ENCODE measurements at places on chromosomes 11 and 22.

- DNase-seq: no peak
Observed at GRCh38 chr11:78399136-78399535, 18.5 kb downstream of the GAB2 start.

- no peak for DNase-seq
Observed at GRCh38 chr11:41714101-41714500, 254.6 kb upstream of the LRRC4C start.

DNA sequence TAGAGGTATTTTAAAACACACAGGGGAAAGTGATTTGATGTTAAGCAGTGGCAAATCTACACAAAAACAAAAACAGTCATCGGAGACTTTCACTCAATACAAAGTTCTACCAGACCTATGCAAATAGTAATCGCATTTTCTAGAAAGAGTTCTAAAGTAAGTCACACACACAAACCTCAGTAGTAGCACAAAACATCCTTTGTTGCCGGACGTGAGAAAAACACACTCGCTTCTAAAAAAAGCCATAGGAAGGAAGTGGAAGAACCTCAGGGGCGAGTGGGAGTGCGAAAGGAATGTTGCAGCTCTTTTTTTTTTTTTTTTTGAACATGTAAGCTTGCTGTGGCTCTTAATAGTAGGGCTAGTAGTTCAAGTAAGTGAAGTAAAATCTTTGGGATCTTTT is 88.9 kb downstream of the MAML2 start:
- DNase-seq: peak; percentile 53

- no peak for DNase-seq
Observed at GRCh38 chr11:34175284-34176019, 70.0 kb downstream of the NAT10 start.

- no peak for DNase-seq
Observed at GRCh38 chr11:10856689-10857458, 979 bp downstream of the ZBED5 start.

- DNase-seq: no peak
Observed at GRCh38 chr11:129611661-129612446, 203.8 kb upstream of the TMEM45B start.

DNA sequence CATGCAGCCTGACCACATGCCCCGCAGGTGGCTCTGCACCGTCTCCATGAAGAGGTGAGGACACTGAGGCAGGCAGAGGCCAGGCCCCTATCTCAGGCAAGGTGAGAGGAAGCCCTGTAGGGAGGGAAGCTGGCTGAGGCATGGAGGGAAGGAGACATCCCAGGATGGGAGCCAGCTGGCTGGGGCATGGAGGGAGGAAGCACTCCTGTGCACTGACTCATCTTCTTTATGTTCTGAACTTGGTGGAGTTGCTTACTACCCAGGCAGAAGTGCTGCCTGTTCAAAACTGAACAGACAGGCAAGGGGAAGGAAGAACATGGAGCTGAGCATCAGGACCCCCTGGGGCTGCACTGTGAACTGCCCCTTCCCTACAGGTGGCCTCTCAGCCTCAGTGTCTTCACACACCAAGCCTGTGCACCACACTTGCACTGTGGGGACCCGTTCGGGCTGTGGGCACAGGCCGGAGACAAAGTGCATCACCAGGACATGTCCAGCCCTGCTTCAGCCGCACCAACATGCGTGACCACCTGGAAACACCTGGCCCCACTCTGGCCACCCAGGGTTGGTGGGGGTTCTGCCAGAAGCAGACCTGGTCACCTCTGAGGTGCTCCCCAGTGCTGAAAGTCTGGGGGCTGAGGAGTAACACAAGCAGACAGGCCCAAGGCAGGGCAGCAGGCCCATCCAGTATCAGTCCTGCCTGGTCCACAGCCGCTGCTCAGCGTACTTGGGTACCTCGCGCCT is 55.5 kb downstream of the DGCR2 start:
- DNase-seq: no peak

- DNase-seq: no peak
Observed at GRCh38 chr11:13965337-13965736, 2.8 kb downstream of the SPON1 start.

DNA sequence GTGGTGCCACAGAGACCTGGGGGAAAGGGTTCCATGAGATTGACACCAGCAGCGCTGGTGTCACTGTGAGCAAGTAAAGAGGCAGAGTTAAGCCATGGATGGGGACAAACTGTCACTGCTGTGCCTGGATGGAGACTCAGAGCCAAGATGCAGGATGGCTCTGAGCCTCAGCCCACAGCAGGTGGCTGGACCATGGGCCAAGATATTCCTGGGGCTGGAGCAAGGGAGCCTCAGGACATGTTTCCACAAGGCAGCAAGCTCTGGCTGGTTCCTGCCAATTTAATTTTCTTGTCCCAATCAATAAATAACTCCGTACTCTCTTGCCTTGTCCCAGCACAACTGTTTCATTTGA is 23.0 kb downstream of the MYO18B start:
- no peak for DNase-seq

GRCh38 chr11:86535773-86536172 is 136.6 kb downstream of the ME3 start:
- DNase-seq: no peak

DNA sequence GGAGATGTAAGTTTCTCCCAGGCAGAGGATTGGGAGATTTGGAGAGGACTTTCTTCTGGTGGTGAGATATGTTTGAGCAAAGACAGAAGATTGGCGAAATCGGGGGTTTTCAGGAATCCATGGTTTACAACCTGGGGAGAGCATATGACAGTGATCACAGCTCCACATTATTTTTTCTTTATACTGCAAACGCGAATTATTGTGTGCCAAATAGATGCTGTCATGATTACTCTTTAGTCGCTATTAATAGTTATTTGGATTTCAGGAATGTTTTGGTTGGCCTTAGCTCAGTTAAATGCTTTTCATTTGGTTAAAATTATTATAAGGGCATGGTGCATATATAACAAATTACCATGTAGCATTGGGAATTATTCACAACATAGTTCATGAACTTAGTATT is 15.2 kb downstream of the ATXN10 start:
- no peak for DNase-seq

DNA sequence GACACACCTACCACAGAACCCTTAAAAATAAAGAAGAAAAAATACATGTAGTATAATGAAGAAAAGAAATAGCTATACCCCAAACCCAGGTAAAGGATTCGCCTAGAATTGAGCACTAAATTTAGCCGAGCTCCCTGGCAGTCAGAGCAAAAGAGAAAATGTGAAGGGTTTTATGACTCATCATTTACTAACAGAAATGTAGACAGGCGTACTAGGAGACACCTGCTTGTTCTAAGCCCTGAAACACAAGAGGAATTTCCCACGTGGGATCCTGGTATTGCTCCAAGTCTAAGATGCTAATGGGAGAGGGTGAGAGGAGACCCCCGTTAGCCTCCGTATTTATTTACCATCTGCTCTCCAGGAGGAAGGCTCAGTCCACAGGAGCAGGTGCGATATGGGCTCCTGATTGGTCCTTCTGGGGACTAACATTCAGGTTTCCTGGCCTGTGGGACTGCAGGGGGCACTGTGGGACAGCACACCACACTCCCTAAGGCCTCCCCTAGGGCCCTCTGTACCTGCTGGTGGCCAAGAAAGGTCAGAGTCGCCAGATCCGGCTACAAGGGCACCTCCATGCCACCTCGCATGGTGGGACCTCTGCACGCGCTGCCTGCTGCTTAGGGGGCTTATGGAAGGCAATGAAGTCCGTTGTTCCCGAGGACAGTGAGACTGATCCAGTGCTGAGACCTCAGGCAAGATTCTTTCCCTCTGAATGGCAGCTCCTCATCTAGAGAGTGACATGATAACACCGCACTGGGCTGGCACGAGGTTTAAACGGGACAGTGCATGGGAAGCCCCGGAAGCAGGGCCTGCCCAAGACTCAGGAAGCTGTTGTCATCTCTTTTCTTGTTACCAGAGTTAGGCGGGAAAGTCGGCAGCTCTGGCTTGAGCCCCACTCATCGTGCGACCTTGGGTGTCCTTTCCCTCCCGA is 25.8 kb downstream of the KCNC1 start:
- no peak for DNase-seq

DNA sequence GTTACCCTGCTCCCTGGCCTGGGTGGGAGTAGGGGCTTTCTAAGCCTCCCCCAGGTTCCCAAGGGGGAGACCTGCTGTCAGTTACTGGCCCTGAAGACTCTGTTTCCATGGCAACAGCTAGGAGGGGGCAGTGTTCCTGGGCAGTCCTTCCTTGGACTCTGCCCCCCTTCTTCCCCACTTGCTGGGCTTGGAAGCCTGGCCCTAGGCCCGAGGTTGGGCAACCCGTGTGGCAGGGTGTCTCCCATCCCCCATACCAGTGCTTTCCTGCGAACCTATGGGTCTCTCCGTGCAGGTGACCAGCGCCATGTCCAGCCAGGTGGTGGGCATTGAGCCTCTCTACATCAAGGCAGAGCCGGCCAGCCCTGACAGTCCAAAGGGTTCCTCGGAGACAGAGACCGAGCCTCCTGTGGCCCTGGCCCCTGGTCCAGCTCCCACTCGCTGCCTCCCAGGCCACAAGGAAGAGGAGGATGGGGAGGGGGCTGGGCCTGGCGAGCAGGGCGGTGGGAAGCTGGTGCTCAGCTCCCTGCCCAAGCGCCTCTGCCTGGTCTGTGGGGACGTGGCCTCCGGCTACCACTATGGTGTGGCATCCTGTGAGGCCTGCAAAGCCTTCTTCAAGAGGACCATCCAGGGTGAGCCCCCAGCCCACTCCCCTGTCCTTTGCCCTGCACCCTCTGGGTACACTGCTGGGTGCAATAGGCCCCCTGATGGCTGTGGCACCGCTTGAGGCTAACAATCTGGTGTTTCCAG is 1.7 kb downstream of the ESRRA start:
- DNase-seq: no peak

DNA sequence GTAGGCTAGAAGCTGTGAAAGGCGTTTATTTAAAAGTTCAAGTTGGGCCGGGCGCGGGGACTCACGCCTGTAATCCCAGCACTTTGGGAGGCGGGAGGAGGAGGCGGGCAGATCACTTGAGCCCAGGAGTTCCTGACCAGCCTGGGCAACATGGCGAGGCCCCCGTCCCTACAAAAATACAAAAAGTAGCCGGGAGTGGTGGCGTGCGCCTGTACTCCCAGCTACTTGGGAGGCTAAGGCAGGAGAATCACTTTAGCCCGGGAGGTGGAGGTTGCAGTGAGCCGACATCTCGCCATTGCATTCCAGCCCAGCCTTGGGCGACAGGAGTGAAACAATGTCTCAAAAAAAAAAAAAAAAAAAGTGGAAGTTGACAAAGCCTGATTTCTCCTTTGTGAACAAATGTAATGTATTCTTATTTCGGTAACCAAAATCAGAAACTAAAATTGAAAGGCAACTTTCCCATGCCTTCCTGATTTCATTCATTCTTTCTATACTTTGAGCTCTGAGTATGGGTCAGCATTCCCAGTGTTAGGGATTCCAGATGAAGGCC is 825 bp downstream of the PTPMT1 start:
- no peak for DNase-seq

DNA sequence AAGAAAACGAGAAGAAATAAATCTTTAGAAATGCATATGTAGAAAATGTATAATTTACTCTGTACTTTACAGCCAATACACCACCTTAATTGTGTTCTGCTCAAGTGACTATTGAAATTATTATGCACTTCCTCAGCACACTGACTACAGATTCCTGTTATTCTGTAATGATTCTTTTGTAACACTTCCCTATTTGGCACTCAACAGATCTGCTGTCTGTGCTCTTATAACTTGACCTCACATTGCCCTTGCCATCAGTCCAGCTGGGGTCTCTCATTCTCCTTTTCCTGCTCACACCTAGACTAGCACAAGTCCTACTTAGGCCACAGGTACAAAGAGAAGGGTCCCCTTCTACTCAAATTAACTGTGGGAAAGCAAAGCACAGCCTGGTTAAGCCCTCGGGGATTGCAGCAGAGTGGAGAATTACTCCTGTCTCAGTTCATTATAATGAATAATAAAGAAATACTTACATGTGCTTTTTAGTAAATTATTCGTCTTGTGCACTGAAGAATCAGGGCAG is 860.4 kb downstream of the OPCML start:
- no peak for DNase-seq

- DNase-seq: no peak
Observed at GRCh38 chr11:102154806-102155205, 44.6 kb downstream of the YAP1 start.

DNA sequence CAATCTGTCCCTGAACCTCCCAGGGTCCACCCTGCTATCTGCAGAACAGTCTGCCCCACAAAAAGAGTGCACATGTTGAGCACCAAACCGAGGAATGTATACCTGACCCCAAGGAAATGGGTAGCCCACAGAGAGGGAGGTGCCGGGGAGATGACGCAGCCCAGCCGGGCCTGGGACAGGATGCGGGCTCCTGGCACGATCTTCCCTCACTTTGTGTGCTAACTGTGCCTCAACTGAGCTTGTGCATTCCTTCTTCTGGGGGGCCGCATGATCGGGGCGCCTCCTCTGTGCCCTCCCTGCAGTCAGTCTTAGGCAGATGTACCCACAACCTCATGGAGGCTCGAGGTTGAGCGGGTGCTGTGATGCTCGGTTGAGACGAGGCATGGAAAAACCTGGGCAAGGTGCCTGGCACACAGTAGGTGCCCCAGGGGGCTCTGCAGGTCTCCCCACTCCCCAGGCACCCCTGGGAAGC is 2.4 kb downstream of the GAS2L1 start:
- peak; percentile 40 for DNase-seq

- DNase-seq: no peak
Observed at GRCh38 chr11:110031171-110031570, 62.0 kb upstream of the ZC3H12C start.

DNA sequence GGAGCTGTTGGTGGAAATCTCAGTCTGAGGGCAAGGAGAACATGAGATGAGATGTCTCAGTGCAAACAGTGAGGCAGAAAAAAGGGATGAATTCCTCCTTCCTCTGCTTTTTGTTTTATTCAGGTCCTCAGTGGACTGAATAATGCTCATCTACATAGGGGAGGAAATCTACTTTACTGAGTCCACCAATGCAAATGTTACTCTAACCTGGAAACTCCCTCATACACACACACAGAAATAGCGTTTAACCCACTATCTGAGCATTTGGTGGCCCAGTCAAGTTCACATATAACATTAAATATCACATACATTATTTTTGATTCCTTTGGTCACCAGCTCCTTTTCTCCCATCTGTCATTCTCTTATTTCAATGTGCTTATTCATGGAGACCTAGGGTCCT is 418.8 kb downstream of the TMEM135 start:
- DNase-seq: no peak
